T-helper 17 cell (primary cell): ENCODE measurements at places on chromosomes 16 and 17.

- no peak for DNase-seq
Observed at GRCh38 chr17:68606451-68607307, 5.5 kb upstream of the FAM20A start.

- no peak for DNase-seq
Observed at GRCh38 chr17:41962111-41962510, 4.5 kb upstream of the CNP start.

DNA sequence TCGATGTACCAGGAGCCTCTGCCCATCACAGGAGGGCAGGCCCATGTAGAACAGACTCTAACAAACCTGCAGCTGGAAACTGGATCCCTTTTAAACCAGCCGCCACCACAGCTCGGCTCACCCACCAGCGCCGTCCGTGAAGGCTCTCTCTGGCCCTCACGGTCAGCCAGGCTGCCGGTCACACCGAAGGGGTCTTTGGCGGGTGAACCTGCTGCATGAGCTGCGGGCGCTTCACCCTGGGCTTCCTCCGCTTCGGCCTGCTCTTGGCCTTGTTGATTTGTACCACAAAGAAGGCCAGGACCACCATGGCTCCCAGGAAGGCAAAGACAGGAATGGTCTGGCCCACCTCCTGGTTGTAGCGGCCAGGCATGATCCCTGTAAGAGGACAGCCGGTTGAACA is 11.7 kb upstream of the SLC38A8 start:
- DNase-seq, result no peak

- DNase-seq, result no peak
Observed at GRCh38 chr17:4469552-4469951, 29.1 kb upstream of the SPNS2 start.

DNA sequence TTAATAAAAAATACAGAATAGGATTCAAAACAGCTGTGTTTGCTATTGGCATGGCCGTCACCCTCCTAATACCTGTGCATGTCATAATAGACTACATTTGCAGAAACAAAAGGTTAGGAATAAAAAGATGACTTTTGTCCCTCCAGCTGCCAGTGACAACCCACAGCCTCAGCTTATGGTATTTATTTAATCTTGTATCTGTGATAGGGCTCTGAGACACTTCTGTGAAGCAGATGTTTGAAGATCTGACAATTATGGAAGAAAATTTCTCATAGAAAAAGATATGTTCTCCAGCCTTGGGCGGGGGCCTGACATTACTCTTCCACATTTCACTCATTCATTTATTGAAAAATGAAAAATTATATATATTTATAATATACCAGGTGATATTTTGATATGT is 62.2 kb downstream of the PITPNC1 start:
- no peak for DNase-seq

DNA sequence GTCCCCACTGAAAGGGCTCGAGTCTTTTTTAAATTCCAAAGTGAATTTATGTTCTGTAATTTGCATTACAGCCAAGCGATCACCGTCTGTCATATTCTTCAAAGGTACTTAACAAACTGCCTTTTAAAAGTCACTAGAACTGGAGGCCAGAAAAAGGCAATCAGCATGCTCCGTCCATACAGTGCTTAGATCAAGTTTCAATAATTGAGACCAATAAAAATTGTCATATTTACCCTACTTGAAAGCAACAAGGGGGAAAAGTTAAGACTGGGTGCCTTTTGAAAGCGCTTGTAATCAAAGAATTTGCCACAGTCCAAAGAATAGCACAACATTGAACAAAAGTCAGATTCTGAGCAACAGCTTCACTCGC is 9.0 kb upstream of the ZFHX3 start:
- no peak for DNase-seq

DNA sequence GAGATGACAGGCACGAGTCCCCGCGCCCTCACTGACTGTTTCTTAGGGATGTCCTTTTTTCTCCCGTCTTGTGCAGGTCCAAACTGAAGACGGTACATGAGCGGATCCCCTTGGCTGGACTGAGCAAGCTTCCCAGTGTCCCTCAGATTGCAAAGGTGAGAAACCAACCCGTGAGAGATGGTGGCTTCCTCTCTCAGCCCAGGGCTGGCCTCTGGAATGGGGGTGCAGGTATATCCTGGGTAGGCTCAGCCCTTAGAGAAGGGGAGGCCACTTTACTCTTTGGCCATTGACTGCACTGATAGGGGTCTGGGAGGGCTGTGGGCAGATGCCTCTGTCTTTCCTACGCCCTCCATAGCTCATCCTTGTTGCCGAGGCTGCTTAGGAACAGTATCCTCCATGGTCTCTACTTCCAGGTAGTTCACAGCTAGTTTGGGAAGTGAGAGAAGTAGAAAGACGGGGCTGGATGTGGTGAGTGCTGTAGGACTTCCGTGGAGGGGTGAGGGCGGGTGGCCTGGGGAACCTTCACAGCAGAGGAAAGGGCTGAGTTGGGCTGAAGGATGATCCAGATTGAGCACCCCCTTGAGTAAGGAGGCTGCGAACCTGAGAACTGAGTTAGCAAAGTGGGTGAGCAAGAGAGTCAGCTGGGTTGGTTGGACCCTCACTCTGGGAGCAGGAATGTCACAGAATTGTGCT is 83.0 kb downstream of the OR1D5 start:
- no peak for DNase-seq

DNA sequence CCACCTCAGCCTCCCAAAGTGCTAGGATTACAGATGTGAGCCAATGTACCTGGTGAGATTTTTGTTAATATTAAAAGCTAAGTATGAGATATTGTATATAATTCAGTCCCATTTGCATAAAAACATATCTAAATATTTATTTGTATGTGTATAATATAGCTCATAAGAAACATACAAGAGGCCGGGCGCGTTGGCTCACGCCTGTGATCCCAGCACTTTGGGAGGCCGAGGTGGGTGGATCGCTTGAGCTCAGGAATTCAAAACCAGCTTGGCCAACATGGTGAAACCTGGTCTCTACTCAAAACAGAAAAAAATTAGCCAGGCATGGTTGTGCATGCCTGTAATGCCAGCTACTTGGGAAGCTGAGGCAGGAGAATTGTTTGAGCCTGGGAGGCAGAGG is 16.8 kb upstream of the BCO1 start:
- DNase-seq, result no peak

GRCh38 chr16:57941016-57941664 is 29.8 kb downstream of the CNGB1 start:
- DNase-seq, result no peak

DNA sequence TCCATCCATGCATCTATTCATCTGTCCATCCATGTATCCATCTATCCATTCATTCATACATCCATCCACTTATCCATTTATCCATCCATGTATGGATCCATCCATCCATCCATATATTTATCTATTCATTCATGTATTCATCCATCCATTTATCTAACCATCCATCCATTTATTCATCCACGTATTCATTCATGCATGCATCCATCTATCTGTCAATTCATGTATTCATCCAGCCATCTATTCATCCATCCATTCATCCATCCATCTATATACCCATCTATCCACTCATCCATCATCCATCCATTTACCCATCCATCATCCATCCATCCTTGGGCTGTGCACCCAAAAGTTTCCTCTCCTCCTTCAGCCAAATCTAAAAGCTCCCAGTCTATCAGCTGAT is 43.4 kb downstream of the GDE1 start:
- no peak for DNase-seq

DNA sequence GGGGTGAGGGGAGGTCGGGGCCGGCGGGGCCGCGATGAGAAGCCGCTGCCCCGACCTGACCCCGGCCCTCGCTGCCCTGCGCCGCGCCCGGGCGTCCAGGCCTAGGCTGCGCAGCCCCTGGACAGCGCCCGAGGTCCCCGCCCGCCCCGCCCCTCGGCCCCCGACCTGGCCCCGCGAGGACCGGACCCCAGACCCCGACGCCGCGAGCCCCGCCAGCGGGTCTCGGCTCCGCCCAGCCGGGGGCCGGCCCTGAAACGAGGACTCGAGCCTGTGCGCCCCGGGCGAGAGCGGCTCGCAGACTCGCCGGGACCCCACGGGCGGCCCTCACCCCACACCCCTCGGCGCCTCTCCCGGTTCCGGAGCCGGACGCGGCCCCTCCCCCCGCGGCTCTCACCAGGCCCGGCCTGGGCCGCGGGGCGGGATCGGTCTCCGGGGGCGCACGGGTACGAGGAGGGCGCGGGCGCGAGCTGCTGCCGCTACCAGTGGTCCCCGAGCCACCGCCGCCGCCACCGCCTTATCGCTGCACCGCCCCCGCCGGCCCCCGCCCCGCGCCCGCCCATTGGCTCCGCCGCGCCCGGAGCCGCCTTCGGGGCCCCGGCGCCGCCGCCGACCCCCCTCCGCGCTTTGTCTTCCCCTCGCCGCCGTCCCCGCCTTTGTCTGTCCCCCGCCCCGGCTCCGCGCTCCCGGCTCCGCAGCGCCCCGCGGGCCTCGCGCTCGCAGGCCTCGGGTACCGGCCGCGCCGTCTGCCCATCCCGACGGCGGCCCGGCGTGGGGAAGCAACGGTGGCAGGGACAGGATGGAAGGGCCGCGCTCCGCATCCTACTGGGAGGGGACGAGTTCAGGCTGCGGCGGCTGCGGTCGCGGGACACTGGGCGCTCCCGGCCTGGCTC is at the start of gene LIMD2:
Gene LIMD2 (minus strand): TSS at position 488 of the 890 bp plus-strand sequence. CDS start 827 bp downstream, outside the sequence.
- DNase-seq, result peak; percentile 83

DNA sequence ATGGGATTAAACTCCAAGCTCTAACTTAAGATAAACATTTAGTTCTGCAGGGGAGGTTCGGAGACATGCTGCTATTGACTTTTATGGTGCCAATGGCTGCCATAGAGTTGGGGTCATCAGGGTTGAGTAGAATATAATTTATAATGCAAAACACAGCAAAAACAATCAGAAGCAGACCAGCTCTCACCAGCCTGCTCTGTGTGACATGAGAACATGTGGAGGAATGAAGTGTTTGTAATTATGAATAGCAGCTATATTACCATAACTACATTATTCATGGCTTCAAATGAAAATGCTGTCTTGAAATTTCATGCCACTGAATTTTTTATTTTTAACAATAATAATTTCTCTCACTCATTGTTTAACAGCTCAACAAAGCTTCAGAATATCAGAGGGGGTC is 645.6 kb upstream of the CDH8 start:
- no peak for DNase-seq
